Renal pelvis (tissue), 12 donors: ENCODE measurements at places on chromosomes 12 and 14.

GRCh38 chr12:64995816-64996215 lies 125.3 kb downstream of the WIF1 start:
- DNase-seq: no peak

DNA sequence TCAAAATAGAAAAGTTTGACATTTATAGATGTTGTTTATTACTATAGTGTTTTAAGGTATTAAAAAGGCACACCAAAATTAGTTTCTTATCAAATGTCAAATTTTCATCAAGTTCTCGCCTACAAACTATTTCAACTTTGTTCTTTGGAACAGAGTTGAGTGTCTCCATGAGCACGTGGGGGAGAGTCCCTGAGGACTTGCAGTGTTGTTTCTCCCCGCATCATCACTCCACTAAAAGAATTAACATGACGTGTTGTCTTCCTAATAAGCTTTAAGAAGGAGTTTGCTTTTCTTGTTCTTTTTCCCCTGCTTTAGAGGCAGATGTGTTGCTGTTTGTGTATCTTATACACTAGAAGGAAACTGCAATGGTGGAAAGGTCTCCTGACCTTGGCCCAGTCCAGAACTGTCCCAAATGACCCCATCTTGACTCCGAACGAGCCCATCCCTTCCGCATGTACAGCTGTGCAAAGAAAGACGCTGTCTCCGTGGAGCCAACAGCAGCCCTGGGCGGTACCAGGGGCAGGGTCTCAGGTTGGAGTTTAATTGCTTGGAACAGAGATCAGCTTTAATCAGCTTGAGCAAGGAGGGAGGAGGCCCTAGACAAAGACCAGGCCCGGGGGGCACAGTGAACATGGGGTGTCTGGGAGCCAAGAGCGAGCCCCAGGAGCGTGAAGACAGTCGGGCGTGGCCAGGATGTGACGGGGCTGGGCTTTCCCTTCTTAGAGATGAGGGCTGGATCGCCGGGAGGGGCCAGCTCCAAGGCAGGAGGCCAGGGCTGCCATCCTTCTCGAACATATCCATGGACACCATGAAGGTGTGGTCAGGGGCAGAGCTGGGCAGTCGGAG lies 215.4 kb upstream of the RTL1 start:
- no peak for DNase-seq

- no peak for DNase-seq
These were observed 78.9 kb downstream of the EMP1 start for GRCh38 chr12:13275241-13276085.

- DNase-seq: no peak
These were observed 62.8 kb downstream of the BEGAIN start for GRCh38 chr14:100524233-100524932.

- DNase-seq: no peak
These were observed 1.3 kb upstream of the GNPTAB start for GRCh38 chr12:101832030-101832429.

DNA sequence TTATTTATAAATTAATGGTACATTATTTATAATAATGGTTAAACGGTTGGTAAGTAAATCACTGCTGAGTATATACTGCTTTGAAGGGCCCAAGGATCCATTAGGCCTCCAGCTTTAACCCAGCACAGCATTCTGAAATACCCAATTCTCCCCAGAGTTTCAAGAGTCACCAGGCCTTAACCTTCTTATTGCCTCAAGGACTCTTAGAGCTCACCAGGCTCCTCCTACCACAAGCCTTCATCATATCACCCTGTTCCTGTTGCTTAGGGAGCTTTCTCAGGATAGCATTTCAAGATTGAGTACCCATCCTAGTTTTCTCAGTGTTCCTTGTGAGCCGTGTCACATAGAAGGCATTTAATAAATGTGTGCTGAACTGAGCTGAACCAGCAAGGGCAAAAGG lies 242.5 kb downstream of the FBXL14 start:
- no peak for DNase-seq

DNA sequence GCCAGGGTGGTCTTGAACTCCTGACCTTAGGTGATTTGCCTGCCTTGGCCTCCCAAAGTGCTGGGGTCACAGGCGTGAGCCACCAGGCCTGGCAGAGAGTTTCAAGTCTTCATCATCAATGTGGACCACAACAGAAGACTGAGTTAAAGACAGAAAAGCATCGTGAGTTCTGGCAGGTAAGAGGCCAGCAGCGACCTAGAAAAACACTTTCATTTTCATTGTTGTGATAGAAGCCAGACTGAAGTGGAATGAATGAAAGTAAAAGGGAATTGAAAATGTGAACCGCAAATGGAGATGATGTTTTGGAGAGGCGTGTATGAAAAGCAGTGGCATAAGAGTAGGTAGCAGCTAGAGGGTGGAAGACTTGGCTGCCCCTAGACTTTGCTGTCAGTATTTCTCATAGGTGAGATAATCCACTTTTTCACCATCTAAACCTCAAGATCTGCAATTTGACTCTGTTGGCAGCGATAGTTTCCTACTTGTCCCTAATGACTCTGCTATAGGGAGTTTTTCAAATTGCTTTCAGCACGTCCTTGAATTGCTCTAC lies 47.1 kb upstream of the PLEKHA5 start:
- no peak for DNase-seq

GRCh38 chr12:116661341-116661740 lies 76.5 kb downstream of the SPRING1 start:
- no peak for DNase-seq

- no peak for DNase-seq
These were observed 23.8 kb downstream of the XPOT start for GRCh38 chr12:64427988-64428387.

DNA sequence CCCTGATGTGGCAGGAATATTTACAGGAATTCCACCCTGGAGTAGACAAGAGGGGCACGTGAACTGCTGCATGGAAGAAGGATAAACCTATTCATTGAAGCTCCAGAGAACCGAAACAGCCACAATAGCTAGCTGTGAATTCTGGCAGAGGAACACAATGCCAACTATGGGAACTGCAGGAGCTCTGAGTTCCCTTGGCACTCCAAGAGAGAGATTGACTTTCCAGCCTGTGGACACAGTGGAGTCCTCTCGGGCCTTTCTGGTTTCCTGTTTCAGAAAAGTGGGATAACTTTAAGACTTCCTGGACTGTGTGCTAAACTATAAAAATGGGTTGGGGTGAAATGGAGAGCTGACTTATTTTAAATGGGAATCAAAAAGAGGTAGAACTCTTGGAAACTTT lies 11.9 kb downstream of the CACNA2D4 start:
- DNase-seq: no peak

GRCh38 chr14:103626146-103626850 lies 2.7 kb upstream of the KLC1 start:
- no peak for DNase-seq
